ENCODE measurements at places on chromosomes 7 and 10.

DNA sequence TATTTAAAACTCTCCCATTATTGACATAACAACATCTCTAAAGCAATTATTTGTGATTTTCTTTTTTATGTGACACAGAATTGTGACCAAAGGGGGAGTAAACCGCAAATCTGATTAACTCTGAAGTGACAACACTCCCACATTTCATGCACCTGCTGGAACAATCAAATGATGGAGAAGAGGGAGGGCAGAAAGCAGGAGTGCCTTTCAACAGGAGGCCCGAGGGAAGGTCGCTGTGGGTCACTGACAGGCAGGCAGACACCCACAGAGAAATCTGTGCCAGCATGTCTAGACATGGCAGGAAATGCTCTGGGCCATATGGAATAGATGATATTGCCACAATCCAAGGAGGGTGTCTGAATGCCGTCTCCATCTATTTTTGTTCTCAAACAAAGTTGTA, 247.3 kb downstream of the DOCK4 start:
- DNase-seq = no peak

- DNase-seq = no peak
These were observed 22.2 kb downstream of the AHR start for GRCh38 chr7:17320657-17321056.

GRCh38 chr7:1122832-1123501, 35.1 kb downstream of the GPER1 start:
- no peak for DNase-seq

DNA sequence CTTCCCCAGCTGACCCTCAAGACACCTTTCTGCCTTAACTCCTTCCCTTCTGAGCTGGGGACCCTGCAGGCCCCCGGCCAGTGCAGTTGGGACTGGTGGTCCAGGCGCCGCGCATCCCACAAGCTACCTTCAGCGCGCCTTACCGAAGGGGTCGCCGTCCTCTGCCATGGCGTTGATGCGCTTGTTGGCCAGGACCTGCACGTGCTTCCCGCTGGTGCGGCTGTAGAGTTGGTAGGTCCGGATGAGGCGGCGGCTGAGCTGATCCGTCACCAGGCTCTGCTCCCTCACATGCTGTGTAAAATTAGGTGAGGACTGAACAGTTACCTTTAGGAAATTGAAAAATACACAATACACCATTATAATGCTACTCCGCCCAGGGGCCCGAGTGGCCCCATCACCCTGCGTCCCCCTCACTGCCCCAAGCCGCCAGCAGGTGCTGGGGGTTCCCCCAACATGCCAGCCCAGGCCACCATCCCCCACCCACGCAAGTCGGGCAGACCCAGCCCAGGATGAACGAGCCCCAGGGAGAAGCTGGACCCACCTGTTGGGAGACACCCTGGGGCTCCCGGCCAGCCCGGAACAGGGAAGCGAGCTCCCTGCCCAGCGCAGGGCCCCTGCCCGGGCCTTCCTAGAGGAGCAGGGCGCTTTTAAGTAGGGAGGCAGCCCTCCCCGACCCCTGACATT, 1.2 kb downstream of the FGF8 start:
- DNase-seq = no peak

- DNase-seq = peak; percentile 86
These were observed 141.7 kb upstream of the PFKP start for GRCh38 chr10:2925631-2926030.

DNA sequence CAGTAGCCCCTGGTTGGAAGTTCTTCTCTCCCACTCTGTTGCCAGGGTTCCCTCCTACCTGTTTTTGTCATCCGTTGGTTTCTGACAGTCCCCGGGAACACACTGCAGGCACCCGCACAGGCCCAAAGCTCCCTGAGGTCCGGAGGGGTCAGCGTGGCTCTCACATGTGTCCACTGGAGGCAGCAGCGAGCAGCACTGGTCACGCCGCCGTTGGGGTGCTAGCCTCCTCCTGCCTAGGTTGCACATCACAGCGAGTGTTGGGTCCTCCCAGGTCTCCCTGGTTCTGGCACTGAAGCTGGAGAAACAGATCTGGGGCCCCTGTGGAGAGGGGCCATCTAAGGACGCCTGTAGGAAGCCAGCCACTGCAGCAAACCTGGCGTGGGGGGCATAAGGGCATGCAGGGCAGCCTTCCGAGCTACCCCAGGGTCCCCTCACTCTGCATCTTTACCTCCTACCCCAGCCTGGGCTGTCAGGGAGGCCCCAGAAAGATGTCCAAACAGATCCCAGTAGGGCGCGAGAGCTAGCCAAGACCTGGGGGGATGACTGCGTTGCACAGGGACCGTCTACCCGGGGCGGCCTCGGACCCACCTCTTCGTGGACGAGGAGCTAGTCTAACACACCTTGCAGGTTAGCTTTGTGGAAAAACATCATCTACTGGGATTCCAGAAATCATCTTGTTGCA, 28.9 kb downstream of the LRRC27 start:
- DNase-seq = peak; percentile 63

- no peak for DNase-seq
These were observed 5.5 kb upstream of the PRKAR1B start for GRCh38 chr7:732556-732955.

DNA sequence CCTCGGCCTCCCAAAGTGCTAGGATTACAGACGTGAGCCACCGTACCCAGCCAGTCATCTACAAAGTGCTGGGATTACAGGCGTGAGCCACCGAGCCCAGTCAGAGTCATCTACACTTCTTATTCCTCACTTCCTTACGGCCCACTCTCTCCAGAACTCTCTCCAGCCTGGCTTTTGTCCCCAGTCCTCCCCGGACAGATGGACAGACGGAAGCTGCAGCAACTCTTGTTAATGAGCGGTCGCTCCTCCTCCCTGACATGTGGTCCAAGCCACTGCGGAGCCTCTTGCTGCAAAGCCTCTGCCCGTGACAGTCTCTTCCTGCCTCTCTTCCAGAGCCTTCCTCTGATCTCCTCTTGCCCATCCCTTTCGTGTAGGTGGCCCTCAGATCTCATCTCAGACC, 45.9 kb downstream of the TMEM270 start:
- DNase-seq = no peak

DNA sequence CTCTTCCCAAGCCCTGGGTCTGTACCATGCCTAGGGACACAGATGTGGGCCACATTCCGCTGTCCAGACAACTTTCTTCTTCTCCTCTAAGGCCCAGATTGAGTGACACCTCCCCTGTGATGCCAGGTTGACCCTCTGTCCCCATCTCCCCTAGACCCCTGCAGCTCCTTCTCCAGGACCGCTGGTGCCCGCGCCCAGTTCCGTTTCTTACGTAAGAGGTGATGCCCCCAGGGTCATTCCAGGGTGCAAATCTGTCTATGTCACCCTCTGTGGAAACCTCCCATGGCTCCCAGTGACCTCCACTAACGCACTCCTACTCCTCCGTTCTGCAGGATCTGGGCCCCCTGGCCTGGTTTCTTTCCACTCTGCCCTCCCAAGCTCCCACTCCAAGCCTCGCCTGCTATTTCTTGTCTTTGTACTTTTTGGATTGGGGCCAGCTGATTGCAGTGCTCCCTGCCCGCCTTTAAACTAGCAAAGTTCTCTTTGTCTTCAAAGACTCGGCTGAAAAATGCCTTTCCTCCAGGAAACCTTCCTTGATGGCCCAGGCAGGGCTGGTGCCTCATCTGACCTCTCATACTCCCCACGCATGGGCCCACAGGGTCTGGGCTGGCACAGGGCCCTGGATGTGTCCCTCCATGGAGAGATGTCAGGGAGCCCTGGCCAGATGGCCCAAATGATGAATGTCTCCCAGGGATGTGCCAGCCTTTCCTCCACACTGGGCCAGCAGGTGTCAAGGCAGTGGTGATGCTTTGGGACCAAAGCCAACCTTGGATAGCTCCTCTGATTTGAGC, 21.3 kb upstream of the ELN start:
- no peak for DNase-seq

- no peak for DNase-seq
These were observed 53.6 kb downstream of the GPR37 start for GRCh38 chr7:124712017-124712416.

GRCh38 chr10:63064706-63065105, 68.4 kb upstream of the NRBF2 start:
- DNase-seq = no peak

DNA sequence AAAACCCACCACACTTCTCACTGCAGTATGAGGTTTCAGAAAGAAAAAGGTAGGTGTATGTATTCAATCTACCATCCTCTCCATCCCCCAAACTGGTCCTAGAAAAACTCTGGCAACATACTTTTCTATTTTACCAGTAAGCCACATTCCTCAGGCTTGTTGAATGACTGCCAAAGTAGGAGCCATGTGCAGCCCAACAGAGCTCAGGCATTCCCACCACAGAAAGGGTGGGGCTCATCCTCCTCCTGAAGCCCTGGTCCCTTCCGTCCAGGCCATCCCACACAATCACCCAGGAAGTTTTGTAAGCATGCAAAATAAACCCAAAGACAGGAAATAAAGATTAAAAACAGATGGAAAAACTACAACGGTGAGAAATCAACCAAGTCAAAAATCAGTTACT, 57.2 kb downstream of the MAD1L1 start:
- no peak for DNase-seq

All from hematopoietic multipotent progenitor cell treated with erythropoietin and hydrocortisone succinate and interleukin-3 and kit ligand, for 4 days (in vitro differentiated cells).